Trophoblast cell (in vitro differentiated cells and primary cell): ENCODE measurements at places on chromosomes 2 and 18.
A peak's percentile ranks its signal among the peaks of the same experiment; 100 is the strongest.

DNA sequence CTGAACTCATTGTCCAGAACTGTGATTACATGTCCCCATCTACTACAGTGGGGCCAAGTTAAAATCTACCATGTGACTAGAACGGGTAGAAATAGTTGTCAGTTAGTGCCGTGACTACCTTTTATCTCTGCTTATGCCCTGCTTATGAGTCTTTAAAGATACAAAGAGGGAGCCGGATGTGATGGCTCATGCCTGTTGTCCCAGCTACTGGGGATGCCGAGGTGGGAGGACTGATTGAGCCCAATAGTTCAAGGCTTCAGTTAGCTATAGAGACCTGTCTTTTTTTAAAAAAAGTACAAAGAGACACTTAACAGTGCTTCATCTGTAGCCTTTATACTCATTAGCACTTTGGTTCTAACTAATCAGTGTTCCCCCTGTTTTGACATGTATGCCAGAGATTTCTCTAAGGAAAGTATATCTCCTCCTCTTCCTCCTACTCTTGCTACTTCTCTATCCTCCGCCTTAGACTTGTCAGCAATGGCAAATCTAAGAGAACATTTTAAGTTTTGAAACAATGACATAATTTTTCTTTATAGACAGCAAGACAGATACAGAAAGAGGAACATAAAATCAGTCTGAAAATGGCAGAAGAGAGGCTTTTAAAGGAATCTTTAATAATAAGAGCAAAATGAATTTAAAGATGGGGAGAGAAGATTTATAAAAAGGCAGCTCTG lies 45.0 kb downstream of the NBEAL1 start:
- DNase-seq = no peak
- H3K4me3 ChIP-seq = no peak overlapping the region
- no peak overlapping the region for H3K27ac ChIP-seq
- H3K27me3 ChIP-seq = no peaks in the 10 kb centered on the region

DNA sequence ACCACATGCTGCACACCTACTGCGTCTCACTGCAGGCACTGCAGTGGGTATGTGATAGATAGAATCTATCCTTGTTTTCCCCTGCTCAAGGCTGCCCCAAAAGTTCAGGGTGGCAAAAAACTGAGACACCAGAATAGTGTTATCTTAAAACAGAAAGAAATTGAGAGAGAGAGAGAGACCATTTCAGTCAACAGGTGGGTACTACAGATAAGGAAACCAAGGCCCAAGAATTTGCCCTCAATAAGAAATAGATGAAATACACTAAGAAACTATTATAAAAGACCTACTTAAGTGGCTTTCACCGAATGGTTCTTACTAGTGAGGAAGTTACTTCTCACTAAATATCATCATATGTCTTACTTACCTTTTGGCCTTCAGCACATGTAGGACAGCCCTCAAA lies 27.9 kb downstream of the EPG5 start:
- H3K27me3 ChIP-seq = no peaks in the 10 kb centered on the region
- no peak for DNase-seq
- no peak overlapping the region for H3K4me3 ChIP-seq
- H3K4me1 ChIP-seq = no peaks in the 10 kb centered on the region

- no peak overlapping the region for H3K27ac ChIP-seq
- no peak overlapping the region for H3K4me3 ChIP-seq
- no peaks in the 10 kb centered on the region for H3K36me3 ChIP-seq
- no peak for DNase-seq
These were observed 1983.5 kb upstream of the CELF4 start for GRCh38 chr18:39549144-39549543.

- no peak overlapping the region for H3K27ac ChIP-seq
- no peak overlapping the region for H3K4me3 ChIP-seq
- H3K27me3 ChIP-seq = no peaks in the 10 kb centered on the region
- no peaks in the 10 kb centered on the region for H3K4me1 ChIP-seq
- peaks cover 16% of the 10 kb centered on the region for H3K36me3 ChIP-seq
- peak; percentile 26 for DNase-seq
These were observed 21.5 kb downstream of the WDR43 start for GRCh38 chr2:28915939-28916338.

DNA sequence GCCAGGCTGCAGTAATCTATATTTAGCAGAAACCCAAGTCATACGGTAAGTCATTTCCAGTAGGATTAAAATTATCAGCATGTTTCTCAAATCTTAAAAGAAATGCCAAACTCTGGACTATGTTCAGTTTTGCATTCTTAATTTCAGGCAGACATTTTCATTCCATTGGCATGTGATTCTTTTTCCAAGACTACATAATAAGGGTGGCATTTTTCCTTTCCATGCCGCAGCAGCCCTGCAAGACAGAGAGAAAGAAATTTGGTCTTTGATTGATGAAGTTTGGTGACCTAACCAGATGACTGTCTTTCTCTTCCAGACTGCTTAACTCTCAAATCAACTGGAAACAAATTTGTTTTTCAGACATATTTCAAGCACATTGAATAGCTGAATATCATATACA lies 118.1 kb downstream of the FHOD3 start:
- no peak for DNase-seq
- H3K36me3 ChIP-seq = peaks cover 3% of the 10 kb centered on the region
- H3K27me3 ChIP-seq = no peaks in the 10 kb centered on the region
- no peak overlapping the region for H3K27ac ChIP-seq
